ENCODE measurements at places on chromosomes 13 and 19.

DNA sequence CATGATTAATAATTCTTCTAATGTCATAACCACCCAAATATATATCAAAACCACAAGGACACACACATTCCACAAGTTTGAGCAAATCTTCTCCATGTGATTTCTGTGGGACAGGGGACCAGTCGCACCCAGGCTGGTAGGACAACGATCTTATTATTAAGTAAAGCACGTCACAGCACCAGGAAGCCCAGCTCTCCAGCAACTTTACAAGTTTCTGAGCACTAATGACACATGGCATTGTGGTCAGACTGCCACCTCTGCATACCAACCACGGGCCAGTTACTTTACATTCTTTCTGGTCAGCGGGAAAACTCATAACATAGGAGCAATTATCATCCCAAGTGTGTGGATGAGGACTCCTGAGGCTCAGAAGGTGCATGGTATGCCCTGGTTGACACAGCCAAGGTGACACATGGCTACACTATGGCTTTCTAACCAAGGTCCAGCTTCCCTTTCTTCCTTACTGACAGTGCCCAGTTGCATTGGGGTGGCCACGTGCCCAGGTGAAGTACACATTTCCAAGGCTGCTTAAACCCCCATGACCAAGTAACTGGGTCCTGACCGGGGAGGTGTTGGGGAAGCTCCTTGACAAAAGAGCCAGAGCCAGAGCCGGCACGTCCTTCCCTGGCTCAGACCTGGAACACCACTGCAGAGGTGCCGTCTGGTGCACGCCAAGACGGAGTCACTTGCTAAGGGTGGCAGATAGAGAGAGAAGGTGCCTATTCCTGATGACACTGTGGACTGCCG, 27.4 kb downstream of the LATS2 start:
- DNase-seq = no peak

GRCh38 chr13:31946091-31946770, 85.3 kb upstream of the FRY start:
- no peak for DNase-seq

DNA sequence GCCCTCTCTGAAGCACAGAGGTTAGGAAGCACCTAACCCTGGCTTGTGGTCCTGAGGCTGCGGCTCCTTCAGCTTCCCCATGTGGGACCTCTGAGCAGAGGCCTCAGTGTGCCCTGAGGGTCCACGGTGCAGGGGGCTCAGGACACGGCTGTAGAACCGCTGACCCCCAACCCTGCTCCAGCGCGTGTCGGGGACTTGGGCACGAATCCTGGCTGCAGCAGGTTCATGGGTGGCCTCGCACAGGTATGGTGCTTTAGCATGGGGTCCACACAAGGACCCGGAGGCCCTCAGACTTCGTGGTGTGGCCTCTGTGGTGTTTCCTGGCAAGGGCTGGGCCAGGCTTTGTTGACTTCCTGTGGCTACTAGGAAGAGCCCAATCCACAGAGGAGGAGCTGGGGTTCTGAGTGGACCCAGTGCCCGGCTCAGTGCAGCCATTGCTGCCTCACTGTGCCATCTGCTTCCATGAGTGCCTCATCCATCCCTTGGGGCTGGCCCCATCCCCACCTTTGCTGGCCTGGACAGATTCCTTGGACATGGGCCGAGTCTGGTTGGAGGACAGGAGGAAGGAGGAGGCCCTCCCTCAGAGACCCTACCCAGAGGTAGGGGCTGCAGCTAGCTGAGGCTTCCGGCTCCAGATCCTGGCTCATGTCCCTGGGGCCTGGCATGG, 24.5 kb downstream of the ZBTB7A start:
- DNase-seq = no peak

DNA sequence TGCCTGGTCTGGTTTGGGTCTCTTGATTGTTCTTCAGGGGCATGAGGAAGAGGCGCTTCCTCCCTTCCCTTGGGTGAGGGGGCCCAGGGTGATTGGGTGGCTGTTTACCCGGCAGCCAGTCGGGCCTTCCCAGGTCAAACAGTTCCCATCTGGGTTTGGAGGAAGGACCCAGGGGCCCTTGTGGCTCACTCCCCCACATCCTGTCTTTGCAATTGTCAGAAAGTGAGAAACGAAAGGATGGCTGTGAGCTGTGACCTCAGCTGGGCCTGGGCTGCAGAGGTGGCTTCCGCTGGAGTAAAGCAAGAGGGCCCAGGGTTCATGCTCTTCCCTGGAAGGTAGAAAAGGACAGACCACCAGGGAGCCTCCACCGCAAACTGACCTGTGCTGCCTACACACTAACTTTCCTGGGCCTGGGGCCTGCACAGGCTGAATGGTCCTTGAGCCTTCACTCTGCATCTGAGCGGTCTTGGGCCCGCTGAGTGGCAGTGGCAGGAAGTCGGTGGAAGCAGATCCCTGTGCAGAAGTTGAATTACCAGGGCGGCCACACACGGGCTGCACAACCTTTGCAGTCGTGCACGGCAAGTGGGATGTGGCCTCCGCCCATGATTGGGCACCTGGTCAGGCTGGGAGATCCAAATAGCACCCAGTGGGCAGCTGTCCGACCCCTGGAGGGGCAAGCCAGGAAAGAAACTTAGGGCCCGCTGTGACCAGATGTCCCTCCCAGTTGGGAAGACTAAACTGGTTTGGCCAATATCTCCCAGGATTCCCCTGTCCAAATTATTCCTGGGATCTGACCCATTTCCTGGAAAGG, 5.3 kb upstream of the CD79A start:
- no peak for DNase-seq

DNA sequence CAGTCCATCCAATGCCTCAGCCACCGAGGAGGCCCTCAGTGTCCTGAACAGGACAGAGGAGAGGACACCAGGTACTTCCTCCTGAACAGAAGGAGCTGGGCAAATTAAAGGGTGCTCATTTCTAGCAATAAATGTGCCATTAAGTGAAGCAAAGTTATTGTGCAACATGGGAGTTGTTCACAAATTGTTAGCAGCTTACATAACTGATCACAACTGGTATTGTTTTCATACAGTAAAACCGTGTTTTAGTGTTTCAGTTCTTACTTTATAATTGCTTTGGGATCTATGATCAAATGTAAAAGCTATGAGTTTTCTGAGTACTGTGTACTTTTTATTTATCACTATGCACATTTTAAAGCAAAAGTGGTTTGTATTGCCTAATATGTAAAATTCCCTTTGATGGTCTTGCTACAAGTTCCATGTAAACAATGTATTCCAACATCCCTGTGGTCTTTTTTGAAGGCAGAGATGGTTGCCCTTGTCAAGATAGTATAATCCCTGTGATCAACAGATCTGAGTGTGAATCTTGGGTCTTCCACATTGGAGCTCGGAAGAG, 263.1 kb downstream of the FGF14 start:
- no peak for DNase-seq

DNA sequence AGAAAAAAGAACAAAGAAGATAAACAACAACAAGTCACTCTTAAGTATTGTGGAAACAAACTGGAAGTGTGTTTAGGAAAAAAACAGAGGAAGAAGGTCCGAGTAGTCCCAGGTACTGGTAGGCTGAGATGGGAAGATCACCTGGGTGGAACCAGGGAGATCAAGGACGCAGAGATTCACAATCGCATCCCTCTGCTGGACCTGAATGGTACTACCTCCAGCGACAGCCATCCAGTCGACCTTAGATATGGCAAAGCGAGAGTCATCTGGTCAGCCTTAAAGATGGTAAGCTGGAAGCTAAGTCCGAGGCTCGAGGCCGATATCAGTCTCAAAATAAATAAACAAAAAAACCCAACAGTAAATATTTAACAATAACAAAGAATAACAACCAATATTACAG, 44.9 kb upstream of the ZNF91 start:
- DNase-seq = no peak

DNA sequence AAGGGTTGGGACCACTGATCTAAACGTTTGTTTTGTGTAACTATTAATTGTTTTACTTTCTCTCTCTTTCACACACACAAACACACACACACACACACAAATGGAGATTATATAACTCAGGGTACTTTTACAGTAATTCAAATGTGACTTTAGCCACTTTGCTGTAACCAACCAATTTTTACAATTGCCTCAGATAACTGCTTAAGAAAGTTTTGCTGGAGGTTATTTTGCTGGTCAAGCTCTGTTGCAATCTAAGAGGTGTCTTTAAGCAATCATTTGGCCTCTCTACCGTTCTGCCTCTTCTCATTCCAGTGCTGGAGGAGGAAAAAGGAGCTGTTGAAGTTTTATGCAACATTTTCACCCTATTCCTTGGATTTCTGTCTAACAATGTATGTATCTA, 63.0 kb downstream of the TBC1D4 start:
- DNase-seq = no peak

DNA sequence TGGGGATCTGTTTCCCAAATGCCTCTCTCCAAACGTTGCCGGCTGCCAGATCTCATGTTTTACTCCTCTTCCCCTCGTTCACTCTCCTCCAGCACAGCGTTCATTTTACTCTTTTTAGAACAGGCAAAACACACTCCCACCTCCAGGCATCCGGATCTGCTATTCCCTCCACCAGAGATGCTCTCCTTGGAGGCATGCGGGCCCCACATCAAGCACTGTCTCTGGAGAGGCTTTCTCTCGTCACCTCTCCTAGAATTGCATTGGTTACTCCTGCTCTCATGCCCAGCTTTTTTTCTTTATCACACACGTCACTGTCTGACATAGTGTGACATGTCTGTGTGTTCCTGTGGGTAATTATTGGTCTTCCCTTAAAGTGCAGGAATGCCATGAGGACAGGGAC, 20.1 kb upstream of the MYADM start:
- no peak for DNase-seq

GRCh38 chr19:19134687-19135158, 3.6 kb downstream of the TMEM161A start:
- DNase-seq = peak; percentile 68

DNA sequence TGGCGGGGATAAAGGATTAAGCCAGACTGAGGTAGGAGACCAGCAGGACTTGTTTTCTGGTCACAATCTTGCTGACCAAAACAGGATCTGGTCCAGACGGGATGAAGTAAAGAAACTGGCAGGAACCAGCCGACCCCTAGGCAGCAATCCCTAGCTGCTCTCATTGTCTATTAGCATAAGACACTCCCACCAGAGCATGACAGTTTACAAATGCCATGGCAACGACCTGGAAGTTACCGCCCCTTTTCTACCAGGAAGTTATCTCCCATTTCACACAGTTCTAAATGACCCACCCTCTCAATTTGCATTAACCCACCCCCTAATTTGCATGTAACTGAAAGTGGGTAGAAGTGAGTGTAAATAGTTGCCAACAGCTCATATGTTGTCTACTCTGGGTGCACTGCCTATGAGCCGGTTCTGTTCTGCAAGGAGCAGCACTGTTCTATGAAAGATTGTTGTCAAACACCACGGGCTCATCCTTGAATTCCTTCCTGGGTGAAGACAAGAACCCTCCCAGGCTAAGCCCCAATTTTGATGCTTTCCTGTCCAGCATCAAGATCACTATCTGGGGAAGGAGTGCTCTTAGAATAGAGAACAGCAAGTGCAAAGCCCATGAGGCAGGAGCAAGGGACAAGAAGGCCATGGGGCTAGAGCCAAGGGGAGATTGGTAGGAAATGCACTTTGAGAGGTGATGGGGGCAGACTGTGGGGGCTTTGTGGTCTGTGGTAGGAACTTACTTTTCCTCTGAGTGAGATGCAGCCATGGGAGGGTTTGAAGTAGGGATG, 13.9 kb upstream of the FBXO27 start:
- no peak for DNase-seq

GRCh38 chr13:78393286-78394142, 209.8 kb downstream of the POU4F1 start:
- no peak for DNase-seq

DNA sequence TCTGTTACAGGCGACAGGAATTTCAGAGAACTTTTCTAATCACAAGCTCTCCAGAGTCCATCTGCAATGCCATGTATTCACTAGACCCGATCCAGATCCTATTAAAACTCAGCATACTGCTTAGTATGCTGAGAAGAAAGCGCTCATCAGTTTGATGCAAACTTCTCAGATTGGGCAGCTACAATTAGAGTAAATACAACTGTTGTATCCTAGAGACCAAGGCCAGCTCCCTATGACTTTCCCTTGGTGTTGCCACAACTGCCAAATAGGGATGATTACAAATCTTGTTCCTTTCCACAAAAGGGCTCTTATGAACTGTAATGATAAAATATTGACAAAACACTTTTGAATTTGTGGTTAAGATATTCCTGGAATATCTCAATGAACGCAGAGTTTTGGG, 191.2 kb downstream of the SPRY2 start:
- no peak for DNase-seq

DNA sequence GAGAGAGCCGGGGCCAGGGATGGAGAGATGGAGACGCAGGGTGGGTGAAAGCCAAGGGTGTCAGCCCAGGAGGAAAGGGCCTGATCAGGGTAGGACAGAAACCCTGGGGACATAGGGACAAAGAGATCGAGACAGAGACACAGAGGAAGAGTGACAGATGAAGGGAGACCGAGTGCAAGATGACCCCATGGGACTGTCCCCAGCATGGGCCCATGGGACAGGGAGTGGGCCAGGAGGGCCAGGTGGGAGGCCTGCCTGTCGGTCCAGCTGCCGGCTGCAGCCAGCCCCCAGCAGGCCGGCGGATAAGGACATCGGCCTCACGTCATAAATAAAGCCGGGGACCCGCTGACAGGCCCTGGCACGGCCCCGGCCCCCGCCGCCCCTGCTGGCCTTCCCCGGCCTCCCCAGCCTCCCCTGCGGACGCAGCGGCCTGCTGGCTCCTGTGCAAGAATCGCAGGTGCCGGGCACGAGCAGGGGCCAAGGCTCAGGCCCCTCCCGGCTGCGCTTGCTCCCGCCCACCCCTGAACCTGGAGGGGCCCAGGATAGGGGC, 6.3 kb downstream of the REX1BD start:
- no peak for DNase-seq

- DNase-seq = no peak
These were observed 17.3 kb downstream of the MPND start for GRCh38 chr19:4360641-4361151.

DNA sequence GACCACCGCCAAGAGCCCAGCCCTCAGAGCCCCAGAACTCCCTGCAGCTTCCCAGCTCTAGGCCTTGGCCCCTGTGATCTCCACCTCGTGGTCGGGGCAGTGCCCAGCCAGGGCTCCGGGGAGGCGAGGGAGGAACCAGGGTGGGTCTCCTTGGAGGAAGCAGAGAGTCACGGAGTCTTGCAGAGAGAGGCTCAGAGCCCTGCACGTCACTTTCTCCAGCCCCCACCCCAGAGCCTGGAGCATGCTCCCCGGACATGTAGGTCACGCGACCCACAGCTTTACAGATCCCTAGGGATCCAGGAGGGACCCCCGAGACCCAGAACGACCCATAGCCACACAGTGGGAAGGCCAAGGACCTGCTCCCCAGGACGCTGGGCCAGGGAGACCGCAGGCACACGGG, 11.9 kb downstream of the GADD45B start:
- no peak for DNase-seq

- DNase-seq = peak; percentile 39
These were observed 579.5 kb downstream of the UQCRFS1 start for GRCh38 chr19:28633319-28634018.

GRCh38 chr13:74816737-74817136, 665.2 kb downstream of the TBC1D4 start:
- no peak for DNase-seq

DNA sequence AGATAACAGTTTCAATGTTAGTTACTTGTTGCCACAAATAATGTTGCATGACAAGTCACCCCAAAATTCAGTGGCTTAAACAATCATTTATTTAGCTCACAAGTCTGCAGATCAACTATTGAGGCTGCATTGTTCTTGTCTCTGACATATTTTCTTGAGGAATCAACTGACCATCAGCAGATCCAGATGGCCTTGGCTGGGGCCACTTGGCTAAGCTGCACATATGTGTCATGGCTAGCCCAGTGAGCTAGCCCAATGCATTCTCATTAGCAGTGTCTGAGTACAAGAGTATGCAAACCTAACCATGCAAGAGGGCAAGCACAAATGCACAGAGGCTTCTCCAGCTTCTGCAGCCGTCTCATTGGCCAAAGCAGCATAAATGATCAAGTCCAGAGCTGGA, 180.4 kb downstream of the DNAJC15 start:
- no peak for DNase-seq
